ENCODE measurements at places on chromosomes 12 and 14. TPM values are rescaled to one million over a fixed set of nuclear protein-coding genes. Genes with fewer than 3 reads are reported as not detected.

The GDF3 gene
- total RNA-seq: not detected

The SCNN1A gene
- total RNA-seq: 2.8 TPM

The KRT79 gene
- total RNA-seq: not detected

The TBK1 gene
- total RNA-seq: 29.8 TPM

The TSFM gene
- total RNA-seq: 45.3 TPM

The GPATCH2L gene
- total RNA-seq: 66.1 TPM

The TEAD4 gene
- 4.4 TPM for total RNA-seq

The FAM234B gene
- total RNA-seq: 62.2 TPM

The PROX2 gene
- not detected for total RNA-seq

The POTEG gene
- not detected for total RNA-seq
